ENCODE measurements at places on chromosomes 11 and 22.

DNA sequence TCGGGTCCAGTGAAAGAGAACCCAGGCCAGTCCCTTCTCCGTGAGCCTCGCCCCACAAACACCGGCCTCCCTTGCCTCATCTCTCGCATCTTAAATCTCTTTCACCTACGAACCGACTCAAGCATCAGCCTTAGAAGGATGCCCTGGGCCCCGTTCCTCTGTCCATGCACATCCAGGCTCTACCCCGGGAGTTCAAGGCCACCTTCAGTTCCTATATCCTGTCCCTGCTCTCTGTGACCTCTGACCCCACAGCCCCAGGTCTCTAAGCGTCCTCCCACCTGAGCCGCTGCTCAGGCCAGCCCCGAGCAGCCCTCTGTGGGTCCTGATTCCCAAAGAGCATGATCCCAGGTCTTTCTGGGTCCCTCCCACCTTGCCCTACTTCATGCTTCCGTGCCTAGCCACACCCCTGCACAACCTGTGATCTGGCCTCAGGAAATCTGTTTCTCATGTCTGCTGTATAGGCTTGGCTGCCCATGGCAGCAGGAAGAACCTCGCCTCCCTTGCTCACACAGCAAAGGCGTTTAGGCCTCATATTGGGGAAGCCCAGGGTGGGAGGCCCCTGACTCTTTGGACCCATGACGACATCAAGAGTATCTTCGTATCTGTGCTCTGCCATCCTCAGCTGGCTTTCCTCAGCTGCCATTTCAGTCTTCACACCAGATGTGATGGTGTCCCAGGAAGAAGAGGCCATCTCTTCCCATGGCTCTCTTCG, 77.5 kb upstream of the SEPTIN5 start:
- H3K4me3 ChIP-seq = no peak overlapping the region
- H3K4me1 ChIP-seq = no peaks in the 10 kb centered on the region
- no peak overlapping the region for H3K27ac ChIP-seq

- no peaks in the 10 kb centered on the region for H3K36me3 ChIP-seq
- H3K4me3 ChIP-seq = no peak overlapping the region
- no peak for DNase-seq
- peaks cover 9% of the 10 kb centered on the region for H3K27me3 ChIP-seq
- no peaks in the 10 kb centered on the region for H3K4me1 ChIP-seq
These were observed 47.2 kb downstream of the KCNQ1OT1 start for GRCh38 chr11:2652333-2653197.

DNA sequence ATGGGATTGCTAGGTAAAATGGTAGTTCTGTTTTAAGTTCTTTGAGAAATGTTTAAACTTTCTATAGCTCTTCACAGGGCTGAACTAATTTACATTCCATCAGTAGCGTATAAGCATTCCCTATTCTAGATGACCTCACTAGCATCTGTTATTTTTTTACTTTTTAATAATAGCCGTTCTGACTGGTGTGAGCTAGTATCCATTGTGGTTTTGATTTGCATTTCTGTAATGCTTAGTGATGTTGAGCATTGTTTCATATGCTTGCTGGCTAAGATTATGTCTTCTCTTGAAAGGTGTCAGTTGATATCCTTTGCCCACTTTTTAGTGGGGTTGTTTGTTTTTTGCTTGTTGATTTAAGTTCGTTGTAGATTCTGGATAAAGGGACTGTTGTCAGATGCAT, 35.9 kb downstream of the MMP27 start:
- no peak for DNase-seq
- peaks cover 4% of the 10 kb centered on the region for H3K4me1 ChIP-seq
- H3K27me3 ChIP-seq = no peaks in the 10 kb centered on the region
- H3K36me3 ChIP-seq = no peaks in the 10 kb centered on the region

GRCh38 chr11:61806785-61807184, 10.0 kb downstream of the FADS1 start:
- no peak overlapping the region for H3K27ac ChIP-seq
- no peaks in the 10 kb centered on the region for H3K4me1 ChIP-seq
- no peak overlapping the region for H3K4me3 ChIP-seq
- peaks cover 10% of the 10 kb centered on the region for H3K36me3 ChIP-seq

DNA sequence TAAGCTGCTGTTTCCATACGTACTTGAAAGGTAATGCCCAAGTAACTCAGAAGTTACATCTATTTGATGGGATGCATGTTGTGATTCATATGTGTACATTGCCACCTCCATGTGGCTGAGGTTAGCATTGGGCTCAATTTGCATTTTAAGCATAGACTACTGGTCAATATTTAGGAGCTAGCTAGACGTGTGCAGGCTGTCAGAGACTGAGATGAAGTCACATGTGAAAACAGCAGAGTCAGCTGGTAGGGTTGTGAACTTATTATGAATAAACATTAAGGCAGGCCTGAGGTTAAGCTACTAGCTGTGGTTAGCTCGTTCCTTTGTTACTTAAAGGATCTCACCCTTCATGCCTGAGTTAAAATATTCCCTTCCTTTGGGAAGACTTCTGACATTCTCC, 114.5 kb upstream of the MTNR1B start:
- H3K4me1 ChIP-seq = no peaks in the 10 kb centered on the region
- no peak overlapping the region for H3K4me3 ChIP-seq
- no peaks in the 10 kb centered on the region for H3K27me3 ChIP-seq
- DNase-seq = no peak

GRCh38 chr22:33105501-33105911, 47.3 kb upstream of the SYN3 start:
- H3K4me3 ChIP-seq = no peak overlapping the region
- DNase-seq = no peak
- H3K4me1 ChIP-seq = no peaks in the 10 kb centered on the region
- H3K36me3 ChIP-seq = no peaks in the 10 kb centered on the region
- H3K27me3 ChIP-seq = peaks cover 4% of the 10 kb centered on the region

GRCh38 chr11:27358296-27358695, 4.7 kb downstream of the CCDC34 start:
- H3K27ac ChIP-seq = no peak overlapping the region
- DNase-seq = no peak
- peaks cover 6% of the 10 kb centered on the region for H3K4me1 ChIP-seq
- H3K4me3 ChIP-seq = no peak overlapping the region
- H3K36me3 ChIP-seq = no peaks in the 10 kb centered on the region
- H3K27me3 ChIP-seq = no peaks in the 10 kb centered on the region

- H3K4me3 ChIP-seq = peak overlapping the region; percentile 54
- H3K36me3 ChIP-seq = peaks cover 65% of the 10 kb centered on the region
- H3K27ac ChIP-seq = peak overlapping the region; percentile 66
- H3K4me1 ChIP-seq = peaks cover 82% of the 10 kb centered on the region
- peak; percentile 51 for DNase-seq
These were observed 27.8 kb downstream of the MORC2 start for GRCh38 chr22:30940685-30941362.

DNA sequence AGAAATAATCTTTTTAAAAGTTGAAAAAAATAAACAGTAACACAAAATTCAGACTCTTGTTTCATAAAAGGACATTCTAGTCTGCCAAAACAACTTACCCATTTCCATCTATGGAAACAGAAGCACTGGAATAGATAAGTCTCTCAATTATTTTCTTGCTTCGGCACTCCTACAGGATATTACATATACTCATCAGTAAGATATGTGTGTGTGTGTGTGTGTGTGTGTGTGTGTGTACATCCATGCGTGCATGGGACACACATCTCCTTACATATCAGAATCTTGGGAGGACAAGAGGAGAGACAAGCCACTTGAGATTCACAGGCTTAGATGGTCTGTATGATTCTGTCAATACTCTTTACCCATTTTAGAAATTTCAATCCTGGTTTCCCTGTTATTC, 144.6 kb downstream of the ATG16L2 start:
- H3K4me3 ChIP-seq = no peak overlapping the region
- no peaks in the 10 kb centered on the region for H3K36me3 ChIP-seq
- H3K27me3 ChIP-seq = no peaks in the 10 kb centered on the region
- no peaks in the 10 kb centered on the region for H3K4me1 ChIP-seq
- no peak overlapping the region for H3K27ac ChIP-seq

- no peak overlapping the region for H3K27ac ChIP-seq
- H3K27me3 ChIP-seq = peaks cover 6% of the 10 kb centered on the region
- H3K36me3 ChIP-seq = no peaks in the 10 kb centered on the region
- H3K4me1 ChIP-seq = no peaks in the 10 kb centered on the region
These were observed 6.7 kb upstream of the CAPRIN1 start for GRCh38 chr11:34044664-34045485.

GRCh38 chr11:79262221-79262620, 178.6 kb downstream of the TENM4 start:
- no peaks in the 10 kb centered on the region for H3K4me1 ChIP-seq
- DNase-seq = no peak
- no peaks in the 10 kb centered on the region for H3K27me3 ChIP-seq
- H3K27ac ChIP-seq = no peak overlapping the region

GRCh38 chr11:15667127-15667725, 552.5 kb downstream of the INSC start:
- H3K36me3 ChIP-seq = no peaks in the 10 kb centered on the region
- no peaks in the 10 kb centered on the region for H3K27me3 ChIP-seq
- no peak for DNase-seq
- no peaks in the 10 kb centered on the region for H3K4me1 ChIP-seq

- no peak overlapping the region for H3K4me3 ChIP-seq
- no peaks in the 10 kb centered on the region for H3K4me1 ChIP-seq
- no peak for DNase-seq
- no peak overlapping the region for H3K27ac ChIP-seq
These were observed 2.4 kb downstream of the MUC15 start for GRCh38 chr11:26569646-26570045.
